ENCODE measurements at places on chromosomes 3 and 15.
A peak's percentile ranks its signal among the peaks of the same experiment; 100 is the strongest.

- DNase-seq: peak; percentile 74
These were observed 55.6 kb downstream of the SMAD3 start for GRCh38 chr15:67120839-67121643.

GRCh38 chr15:73329501-73330200 is 39.1 kb downstream of the HCN4 start:
- no peak for DNase-seq

- DNase-seq: no peak
These were observed 498.1 kb downstream of the MAGI1 start for GRCh38 chr3:65540666-65541065.

DNA sequence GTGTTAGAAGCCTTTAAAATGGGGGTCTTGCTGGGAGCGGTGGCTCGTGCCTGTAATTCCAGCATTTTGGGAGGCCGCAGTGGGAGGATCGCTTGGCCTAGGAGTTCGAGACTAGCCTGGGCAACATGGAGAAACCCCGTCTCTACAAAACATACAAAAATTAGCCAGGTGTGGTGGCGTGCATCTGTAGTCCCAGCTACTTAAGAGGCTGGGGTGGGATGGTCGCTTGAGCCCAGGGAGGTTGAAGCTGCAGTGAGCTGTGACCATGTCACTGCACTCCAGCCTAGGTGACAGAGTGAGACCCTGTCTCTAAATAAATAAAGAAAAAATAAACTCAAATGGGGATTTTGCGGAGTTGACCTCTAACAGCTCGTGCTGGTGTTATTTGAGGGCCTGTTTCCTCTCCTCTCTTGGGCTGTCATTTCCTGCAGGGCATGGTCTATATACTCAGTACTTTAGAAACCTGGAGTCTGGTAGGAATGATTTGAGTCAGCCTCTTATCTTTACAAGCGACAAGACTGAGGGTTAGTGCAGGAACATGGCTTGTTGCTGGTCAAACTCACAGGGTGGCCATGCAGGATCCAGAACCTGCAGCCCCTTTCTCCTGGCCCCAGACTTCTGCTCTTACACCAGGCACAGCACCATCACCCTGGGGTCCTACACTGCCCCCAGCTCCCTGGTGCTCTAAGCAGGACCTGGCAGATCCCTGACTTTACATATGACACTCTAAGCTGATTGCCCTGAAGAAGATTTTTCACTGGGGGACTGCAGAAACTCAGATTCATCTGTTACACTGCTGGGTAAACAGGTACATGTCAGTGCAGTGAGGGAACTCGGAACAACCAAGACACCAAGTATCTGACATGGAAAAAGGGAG is 15.1 kb downstream of the EHD4 start:
- DNase-seq: no peak

- DNase-seq: no peak
These were observed 103.1 kb upstream of the TLE3 start for GRCh38 chr15:70200511-70201424.

GRCh38 chr3:87625876-87626275 is 349.5 kb upstream of the POU1F1 start:
- no peak for DNase-seq

DNA sequence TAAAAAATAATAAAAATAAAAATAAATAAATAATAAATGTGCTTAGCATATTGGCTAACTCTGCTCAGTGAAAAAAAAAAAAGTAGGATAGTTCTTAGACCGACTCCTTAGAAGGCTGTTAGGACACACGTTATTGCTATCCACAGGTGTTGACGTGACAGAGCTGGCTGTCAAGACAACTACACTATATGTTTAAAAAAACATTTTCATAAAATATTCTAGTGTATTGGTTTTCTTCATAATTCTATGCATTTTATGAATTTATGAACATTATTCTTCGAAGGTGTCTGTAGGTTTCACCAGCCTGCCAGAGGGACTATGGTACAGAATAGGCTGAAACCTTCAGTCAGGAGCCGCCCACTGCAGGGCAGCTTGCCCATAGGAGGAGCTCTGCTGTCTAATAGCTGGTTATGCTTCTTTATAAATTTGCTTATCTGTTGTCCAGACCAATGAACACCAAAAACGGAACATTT is 9.2 kb downstream of the TM4SF1 start:
- DNase-seq: no peak

DNA sequence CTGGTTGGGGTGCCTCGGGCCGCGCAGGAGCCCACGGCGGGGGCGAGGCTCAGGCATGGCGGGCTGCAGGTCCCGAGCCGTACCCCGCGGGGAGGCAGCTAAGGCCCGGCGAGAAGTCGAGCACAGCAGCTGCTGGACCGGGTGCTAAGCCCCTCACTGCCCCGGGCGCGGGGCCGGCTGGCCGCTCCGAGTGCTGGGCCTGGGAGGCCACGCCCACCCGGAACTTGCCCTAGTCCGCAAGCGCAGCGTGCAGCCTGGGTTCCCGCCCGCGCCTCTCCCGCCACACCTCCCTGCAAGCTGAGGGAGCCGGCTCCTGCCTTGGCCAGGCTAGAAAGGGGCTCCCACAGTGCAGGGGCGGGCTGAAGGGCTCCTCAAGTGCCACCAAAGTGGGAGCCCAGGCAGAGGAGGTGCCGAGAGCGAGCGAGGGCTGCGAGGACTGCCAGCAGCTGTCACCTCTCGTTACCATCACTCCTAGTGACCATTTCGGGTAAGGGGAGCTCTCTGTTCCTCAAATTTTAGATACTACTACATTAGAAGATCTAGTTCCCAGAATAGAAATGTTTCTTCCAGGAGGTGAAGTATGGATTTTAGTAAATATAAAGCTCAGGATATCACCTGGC is 417.0 kb upstream of the AGTR1 start:
- no peak for DNase-seq

DNA sequence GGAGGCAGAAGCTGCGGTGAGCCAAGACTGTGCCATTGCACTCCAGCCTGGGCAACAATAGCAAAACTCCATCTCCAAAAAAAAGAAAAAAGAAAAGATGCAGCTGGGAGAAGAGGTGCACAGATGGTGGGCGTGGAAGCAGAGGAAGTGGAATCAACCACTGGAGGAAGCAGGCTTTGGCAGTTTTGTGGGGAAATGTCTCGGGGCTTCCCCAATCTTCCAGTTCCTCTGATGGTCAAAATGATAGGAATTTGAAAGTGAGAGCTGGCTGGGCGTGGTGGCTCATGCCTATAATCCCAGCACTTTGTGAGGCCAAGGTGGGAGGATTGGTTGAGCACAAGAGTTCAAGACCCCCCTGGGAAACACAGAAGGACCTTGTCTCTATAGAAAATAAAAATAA is 48.1 kb upstream of the SMAD3 start:
- DNase-seq: no peak

DNA sequence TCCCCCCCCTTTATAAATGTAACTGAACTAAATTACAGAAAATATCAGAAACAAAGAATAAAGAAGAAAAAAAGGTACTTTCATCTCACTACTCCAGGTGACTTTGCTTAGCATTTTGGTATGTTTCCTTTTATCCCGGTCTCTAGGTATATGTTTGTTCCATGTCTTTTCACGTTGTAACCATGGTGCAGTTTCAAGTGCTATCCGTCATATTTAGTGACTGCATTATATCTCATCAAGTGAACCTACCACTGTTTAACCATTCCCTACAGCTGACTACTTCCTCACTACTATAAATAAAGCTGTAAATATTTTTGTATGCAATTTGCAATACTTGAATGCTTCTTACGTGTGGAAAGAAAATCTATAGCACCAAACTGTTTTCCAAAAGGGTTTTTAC is 2.2 kb downstream of the BTBD1 start:
- no peak for DNase-seq

DNA sequence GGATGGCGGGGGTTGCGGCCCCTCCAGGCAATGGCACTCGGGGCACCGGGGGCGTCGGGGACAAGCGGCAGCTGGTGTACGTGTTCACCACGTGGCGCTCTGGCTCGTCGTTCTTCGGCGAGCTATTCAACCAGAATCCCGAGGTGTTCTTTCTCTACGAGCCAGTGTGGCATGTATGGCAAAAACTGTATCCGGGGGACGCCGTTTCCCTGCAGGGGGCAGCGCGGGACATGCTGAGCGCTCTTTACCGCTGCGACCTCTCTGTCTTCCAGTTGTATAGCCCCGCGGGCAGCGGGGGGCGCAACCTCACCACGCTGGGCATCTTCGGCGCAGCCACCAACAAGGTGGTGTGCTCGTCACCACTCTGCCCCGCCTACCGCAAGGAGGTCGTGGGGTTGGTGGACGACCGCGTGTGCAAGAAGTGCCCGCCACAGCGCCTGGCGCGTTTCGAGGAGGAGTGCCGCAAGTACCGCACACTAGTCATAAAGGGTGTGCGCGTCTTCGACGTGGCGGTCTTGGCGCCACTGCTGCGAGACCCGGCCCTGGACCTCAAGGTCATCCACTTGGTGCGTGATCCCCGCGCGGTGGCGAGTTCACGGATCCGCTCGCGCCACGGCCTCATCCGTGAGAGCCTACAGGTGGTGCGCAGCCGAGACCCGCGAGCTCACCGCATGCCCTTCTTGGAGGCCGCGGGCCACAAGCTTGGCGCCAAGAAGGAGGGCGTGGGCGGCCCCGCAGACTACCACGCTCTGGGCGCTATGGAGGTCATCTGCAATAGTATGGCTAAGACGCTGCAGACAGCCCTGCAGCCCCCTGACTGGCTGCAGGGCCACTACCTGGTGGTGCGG is 1.9 kb downstream of the CHST2 start:
- peak; percentile 57 for DNase-seq

GRCh38 chr3:40417845-40418543 is 31.0 kb downstream of the ENTPD3 start:
- DNase-seq: no peak

DNA sequence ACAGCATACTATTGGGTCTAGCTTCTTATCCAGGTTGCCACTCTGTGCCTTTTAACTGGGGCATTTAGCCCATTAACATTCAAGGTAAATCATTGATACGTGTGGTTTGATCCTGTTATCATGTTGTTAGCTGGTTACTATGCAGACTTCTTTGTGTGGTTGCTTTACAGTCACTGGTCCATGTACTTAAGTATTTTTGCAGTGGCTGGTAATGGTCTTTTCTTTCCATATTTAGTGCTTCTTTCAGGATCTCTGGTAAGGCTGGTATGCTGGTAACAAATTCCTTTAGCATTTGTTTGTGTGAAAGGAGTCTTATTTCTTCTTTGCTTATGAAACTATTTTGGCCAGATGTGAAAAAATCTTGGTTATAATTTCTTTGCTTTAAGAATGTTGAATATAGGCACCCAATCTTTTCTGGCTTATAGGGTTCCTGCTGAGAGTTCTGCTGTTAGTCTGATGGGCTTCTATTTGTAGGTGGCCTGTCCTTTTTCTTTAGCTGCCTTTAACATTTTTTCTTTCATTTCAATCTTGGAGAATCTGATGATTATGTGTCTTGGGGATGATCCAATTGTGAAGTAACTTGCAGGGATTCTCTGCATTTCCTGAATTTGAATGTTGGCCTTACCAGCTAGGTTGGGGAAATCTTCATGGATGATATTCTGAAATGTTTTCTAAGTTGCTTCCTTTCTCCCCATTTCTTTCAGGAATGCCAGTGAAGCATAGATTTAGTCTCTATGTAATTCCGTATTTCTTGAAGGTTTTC is 39.3 kb downstream of the CCR1 start:
- no peak for DNase-seq

DNA sequence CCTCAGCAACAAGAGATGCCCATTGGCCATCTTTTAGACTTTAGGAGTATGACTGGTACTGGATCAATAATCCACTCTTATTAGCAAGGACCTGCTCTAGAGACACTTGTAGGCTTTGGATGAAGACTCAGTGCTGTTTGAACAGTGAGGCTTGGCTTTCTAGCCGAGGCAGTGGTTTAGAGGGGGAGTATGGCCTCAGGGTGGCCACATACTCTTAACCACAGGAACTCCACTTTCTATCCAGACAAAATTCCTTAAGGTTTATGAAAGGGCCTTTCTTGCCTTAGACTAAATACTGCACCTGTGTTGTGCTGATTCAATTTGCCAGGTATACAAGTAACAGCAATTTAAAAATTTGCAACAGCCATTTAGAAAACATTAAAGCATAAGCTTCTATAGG is 1046.3 kb downstream of the DIPK2A start:
- DNase-seq: no peak

DNA sequence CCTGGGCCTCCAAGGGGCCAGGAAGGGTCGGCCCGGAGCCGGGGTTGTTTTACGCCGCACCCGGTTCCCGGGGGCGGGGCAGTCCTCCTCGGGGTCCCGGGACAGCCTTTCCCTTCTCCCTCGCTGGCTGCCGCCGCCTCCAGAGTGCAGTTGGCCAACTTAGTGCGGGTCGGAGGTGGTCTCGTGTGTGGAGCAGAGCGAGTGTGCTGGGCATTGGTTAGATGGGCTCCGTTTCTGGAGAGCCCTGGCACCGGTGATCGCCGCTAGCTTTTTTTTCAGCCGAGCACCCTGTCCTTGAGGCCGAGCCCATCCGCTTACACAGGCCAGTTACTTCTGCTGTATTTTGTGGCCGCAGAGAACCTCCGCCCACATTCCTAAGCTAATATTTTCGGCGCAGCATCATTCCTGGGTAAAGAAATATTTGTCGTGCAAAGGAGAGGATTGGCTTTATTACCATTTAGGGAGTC is 585 bp downstream of the KIF23 start:
- no peak for DNase-seq

- no peak for DNase-seq
These were observed 65.9 kb upstream of the NTRK3 start for GRCh38 chr15:88322461-88322860.

GRCh38 chr15:42065033-42065432 is 29.3 kb downstream of the PLA2G4D start:
- no peak for DNase-seq

DNA sequence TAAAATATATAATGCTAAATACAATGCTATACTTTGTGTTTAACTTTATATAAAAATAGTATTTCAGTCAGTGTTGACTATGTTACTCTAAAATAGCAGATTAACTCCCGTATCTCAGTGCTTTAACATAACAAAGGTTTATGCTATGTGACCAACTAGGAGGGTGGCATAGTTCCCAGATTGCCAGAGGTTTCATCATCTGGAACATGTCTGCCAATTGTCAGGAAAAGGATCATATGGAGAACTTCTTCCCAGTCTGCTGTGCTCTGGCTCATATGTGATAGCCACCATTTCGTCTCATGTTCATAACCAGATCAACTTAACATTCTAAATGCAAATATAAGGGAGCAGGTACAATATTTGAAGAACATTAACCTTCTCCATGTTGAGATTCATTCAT is 720.2 kb downstream of the MCTP2 start:
- DNase-seq: no peak

GRCh38 chr15:63900306-63900705 is 66.6 kb upstream of the HERC1 start:
- no peak for DNase-seq
